Activated CD8-positive, alpha-beta memory T cell treated with anti-CD3 and anti-CD28 coated beads for 4 hours (primary cell): ENCODE measurements at places on chromosomes 1 and 21.

DNA sequence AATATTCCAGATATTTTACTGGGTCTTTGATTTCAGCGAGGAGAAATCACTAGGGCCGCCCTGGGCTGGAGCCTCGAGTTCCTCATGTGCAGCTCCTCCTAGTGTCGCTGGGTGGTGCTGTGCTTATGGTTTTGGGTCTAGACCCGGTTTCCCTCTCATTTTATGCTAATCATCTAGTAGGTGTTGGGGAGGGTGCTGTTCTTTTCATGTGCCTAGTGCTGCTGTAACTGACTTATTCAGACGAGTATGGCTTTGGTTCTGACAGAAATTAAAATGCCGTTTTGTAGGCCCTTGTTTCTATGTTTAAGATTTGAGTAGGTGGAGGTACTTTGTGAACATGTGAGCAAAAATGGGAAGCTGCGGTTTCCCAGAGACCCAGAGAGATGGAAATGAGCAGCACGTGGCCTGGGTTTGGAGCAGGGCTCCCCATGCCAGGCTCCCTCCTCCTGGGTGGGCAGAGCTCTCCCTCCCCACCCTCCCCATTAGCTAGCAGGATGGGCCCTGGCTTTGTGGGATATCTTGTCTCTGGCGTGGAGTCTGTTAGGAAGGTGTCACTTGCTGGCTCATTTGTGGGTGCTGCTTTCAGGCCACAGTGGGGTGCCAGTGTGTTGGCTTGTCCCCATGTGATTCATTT is 74.0 kb upstream of the GPR88 start:
- DNase-seq, result no peak

DNA sequence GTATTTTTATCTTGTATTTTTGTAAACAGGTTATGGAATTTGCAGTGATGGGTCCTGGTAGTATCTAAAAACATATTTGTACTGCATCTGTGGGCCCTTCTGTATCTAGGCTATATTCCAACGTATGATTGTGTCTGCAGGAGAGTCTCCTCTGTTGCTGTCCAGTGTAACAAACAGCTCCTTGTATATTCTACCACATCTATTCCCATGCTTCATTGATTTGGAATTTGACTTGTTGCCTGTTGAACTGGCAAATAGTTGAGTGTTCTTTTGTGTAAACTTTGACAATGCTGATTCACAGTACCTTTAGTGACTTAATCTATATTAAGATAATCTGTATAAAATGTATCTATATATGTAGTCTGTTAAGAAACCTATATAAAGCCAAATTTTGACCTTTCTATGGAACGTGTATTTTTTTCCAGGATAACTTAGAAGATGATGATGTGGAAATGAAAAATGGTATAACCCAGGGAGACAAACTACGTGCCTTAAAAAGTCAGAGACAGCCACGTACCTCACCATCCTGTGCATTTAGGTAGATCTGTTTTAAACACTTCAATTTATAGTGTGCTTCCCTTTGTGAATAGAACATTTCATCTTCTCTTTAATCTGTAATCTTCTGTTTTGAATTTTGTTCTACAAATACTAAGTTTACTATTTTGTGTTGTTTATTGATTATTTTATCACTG is 43.4 kb upstream of the GPR88 start:
- no peak for DNase-seq

DNA sequence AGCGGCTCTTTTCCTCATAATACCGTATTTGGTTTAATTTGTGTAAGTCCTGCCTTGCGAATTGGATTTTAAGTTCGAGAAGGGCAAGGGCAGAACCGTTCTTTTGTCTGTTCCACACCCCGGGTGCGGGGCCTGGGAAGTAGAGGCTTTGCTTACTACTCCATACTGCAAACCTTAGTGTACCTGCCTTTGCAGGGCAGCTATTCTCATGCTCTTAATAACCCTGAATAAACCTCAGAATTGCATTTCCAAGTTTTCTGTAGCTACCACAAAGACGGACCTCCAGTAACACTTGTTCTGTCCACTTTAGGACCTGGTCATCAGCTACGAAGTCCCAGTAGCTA is 657 bp upstream of the HNRNPU start:
- no peak for DNase-seq

DNA sequence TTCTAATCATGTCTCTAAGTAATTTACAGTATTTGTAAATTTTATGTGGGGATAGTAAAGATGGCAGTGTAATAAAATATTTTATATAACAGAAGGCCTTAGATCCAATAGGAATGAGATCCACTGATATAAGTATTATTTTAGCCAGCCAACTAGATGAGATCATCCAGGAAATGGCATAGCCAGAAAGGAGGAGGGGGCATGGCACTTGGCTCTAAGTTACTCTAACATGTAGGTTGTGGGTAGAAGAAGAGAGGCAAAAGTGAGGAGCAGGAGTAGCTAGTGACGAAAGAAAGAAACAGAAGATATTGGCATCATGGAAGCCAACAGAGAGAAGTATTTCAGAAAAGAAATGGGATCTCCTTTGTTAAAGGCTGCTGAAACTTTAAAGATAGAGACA is 426.1 kb downstream of the PTPRC start:
- DNase-seq, result no peak

DNA sequence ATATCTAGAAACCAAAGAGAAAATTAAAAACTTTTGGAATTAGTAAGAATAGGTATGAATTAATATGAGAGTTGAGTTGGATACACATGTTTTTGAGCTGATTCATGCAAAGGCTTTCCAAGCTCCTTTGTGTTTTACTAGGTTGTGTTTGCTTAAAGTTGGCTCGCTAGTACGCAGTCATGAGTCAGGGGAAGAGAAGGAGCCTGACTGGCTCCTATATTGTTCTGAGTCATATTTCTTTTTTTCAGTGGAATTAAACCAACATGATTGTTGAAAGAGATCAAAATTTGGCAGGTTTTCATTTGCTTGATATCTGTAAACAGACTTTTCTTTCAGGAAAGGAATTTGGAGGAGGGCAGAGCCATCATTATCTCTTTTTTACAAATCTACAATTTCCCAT is 66.7 kb downstream of the MAGI3 start:
- no peak for DNase-seq

DNA sequence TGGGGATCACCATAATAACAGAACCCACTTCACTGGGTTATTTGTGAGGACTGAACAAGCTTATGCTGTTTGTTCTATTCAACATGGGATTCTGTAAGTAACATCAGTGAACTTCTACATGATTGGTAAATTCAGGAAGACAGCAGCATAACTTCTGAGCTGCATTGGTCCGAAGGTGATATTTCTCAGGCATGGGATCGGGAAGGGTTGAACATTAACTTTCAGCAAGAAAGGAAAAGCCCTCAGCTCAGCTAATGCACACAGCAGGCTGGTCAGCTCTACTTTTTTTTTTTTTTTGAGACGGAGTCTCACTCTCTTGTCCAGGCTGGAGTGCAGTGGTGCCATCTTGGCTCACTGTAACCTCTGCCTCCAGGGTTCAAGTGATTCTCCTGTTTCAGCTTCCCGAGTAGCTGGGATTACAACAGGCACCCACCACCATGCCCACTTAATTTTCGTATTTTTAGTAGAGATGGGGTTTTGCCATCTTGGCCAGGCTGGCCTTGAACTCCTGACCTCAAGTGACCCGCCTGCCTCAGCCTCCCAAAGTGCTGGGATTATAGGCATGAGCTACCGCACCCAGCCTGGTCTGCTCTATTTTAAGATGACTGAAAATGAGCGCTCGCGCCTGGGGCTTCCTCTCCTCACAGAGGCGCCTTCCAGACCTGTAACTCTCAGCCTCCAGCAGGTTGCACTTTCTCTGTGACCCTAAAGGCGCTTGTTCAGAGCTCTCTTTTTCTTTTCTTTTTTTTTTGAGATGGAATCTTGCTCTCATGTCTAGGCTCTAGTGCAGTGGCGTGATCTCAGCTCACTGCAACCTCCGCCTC is 42.2 kb downstream of the ECE1 start:
- DNase-seq, result no peak

- no peak for DNase-seq
Measured at GRCh38 chr1:150415800-150416199, 51.9 kb downstream of the RPRD2 start.

- DNase-seq, result no peak
Measured at GRCh38 chr1:229893762-229894444, 173.1 kb upstream of the GALNT2 start.

DNA sequence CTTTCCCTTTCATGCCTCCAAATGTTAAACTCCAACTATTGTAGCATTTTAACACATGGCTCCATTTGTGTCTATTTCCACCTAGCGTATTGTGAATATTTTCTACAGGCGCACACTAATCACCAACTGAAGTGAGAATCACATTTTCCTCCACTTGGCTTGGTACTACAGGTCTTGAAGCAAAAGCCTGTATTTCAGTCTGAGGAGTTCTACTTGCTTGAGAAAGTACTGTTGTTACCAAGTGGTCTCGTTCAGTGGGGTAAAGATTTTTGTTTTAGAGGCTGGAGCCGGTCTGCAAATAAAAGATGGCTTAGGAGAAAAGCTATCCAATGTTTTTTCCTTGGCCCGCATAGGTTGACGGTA is 550 bp upstream of the PTBP2 start:
- no peak for DNase-seq

DNA sequence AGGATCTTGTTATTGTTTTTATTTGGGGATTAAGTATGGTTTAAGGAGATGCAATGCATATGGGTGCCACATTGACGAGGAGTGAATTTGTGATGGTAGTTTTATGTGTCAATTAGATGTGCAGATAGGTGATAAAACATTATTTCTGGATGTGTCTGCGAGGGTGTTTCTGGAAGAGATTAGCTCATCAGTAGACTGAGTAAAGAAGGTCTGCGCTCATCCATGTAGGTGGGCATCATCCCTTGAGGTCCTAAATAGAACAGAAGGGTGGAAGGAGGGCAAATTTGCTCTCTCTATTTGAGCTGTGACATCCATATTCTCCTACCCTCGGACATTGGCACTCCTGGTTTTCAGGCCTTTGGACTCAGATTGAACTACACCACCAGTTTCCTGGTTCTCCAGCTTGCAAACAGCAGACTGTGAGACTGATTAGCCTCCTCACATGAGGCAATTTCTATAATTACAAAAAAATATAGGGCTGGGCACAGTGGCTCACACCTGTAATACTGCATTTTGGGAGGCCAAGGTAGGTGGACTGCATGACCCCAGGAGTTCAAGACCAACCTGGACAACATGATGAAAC is 118.2 kb upstream of the ZNF678 start:
- DNase-seq, result no peak
